ENCODE measurements at places on chromosomes 3 and 15. TPM values are rescaled to one million over a fixed set of nuclear protein-coding genes. Genes with fewer than 3 reads are reported as not detected.
A peak's percentile ranks its signal among the peaks of the same experiment; 100 is the strongest.

DNA sequence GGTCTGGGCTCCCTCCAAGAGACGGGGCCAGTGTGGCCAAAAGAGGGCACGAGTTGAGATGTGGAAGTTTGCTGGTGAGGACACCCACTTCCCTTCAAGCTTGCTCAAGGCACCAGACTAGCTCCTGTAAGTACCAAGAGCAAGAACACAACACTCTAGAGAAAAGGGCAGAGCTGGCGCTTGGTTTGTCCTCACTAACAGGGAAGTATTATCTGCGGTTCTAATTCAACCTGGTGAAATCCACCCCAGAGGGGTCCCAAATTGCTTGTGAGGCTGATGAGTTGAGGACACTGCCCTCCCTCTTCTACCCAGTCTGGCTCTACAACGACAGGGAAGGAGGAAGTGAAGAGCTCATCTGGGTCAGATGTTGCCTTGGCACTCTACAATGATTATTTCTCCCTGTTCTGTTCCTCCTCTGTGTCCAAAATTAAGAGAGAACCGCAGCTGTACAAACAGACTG is 16.9 kb upstream of the FSIP1 start:
- DNase-seq: no peak

DNA sequence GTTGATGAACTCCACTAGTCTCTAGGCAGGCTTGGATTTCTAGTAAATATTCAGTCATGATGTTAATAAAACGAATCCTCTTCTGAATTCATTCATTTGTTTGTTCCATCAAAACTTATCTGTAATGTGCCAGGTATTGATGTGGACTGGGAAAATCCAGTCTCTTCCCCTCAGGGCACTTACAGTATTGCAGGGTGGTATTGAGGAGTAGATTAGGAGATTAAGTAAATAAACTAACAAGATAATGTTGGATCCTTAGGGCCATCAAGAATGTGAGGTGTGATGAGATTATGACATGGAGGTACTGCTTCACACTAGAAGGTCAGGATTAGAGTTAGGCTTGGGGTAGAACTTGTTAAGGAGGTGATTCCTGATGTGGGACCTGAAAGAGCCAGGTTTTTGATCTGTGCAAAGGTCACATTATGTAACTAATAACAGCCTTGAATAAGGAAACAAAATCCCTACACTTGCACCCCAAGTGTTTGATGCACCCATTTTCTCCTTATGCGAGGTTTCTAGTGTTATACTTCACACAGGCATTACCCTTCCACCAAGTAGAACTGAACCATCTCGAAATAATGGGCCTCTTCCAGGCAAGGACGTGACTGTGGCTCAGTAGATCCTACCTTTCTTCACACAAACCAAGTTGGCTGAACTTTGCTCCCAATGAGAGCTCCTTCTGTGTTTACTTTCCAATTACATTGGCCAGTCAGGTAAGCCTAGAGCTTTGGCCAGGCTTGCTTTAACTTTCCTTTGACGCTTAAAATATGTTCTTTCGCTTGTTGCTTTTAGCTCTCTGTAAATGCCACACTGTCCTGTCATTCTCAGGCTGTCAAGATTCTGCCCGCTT is 16.7 kb downstream of the MCTP2 start:
- DNase-seq: no peak

GRCh38 chr3:15342945-15343344 is 10.6 kb upstream of the SH3BP5 start:
- DNase-seq: no peak

DNA sequence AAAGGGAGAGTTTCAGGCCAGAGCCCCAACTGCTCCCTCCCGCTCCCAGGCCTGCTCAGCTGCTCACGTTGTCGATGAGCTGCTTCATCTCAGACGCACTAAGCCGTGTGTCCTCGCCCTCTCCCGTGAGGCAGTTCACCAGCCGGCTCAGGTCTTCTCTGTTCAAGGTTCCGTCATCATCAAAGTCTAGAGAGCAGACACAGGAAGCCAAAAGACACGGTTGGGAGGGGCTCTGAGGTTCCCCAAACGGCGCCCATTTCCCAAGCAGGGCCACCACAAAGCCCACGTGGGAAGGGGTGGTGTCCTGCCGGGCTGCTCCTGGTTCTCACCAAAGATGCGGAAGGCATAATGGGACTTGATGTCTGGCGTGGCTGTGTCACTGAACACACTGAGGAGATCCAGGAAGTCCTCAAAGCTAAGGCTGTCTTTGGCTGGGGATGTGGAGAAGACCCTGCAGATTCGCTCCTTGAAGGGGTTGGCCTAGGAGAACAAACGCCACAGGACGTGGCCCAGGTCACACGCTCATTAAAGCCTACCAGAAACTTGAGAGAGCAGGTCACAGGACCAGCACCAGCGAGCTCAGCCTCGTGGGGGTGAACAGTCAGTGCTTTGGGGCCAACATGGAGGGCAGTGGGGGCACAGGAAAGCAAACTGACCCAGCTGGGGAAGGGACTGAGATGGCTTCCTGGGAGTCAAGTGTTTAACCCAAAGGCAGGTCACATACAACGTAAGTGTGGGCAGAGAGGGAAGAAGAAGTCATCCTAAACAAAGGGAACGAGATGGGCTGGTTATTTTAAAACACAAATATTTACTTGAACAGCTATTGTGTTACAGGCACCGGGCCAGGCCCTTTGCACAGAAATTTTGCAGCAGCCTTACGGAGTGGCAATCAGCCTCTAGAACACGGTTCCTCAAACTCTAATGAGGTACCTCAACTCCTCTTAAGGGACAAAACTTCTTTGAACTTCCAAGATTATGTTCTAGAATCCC is 2.4 kb downstream of the CIB1 start:
- no peak for DNase-seq

GRCh38 chr15:58520936-58521292 is 89.1 kb downstream of the LIPC start:
- DNase-seq: no peak

GRCh38 chr15:75532413-75533250 is 46.5 kb downstream of the PTPN9 start:
- peak; percentile 77 for DNase-seq

GRCh38 chr3:131077904-131078303 is 51.2 kb downstream of the NEK11 start:
- DNase-seq: no peak

- no peak for DNase-seq
Observed at GRCh38 chr3:132038198-132038825, 3.5 kb upstream of the CPNE4 start.

- DNase-seq: no peak
Observed at GRCh38 chr15:71440489-71441110, 325.3 kb downstream of the THSD4 start.

GRCh38 chr3:122955916-122956692 is 71.5 kb downstream of the SEMA5B start:
- no peak for DNase-seq

GRCh38 chr15:27167738-27168137 is 196.8 kb downstream of the GABRG3 start:
- no peak for DNase-seq

DNA sequence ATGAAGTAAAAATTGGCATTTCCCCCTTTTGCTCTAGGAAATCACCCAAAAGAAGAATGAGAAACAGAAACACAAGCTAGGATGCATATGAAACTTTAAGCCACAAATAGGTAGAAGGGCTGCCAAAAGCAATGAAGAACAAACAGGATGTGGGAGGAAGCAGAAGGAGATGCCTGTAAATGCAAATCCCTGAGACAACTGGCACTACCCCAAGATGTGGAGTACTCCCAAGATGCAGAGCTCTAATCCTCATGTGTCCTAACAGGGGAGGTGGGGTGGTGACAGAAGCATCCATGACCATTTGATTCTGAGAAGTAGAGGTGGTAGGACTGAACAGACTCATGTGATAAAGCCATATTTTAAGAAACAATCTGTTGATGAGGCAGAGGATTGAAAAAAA is 31.9 kb upstream of the ZNF280D start:
- DNase-seq: no peak

DNA sequence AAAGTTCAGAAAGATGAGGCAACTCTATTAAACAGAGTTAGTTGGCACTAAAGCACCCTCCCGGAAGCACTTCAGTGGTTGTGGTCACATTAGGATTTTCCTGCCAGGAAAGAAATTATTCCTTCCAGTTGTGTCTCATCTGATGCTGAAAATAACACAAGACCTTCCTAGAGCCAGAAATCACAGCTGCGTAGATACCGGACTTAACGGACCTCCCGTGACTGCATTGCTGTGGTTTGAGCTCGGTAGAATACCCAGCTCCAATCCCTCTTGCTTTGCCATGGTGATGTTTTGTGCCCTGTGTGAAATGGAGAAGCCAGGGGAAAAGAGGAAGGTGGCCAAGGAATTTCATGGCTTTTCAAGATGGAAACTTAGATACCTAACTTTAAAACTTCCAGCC is 215.0 kb upstream of the IGF1R start:
- DNase-seq: no peak

GRCh38 chr3:24046214-24046613 is 101.1 kb downstream of the NR1D2 start:
- DNase-seq: no peak

DNA sequence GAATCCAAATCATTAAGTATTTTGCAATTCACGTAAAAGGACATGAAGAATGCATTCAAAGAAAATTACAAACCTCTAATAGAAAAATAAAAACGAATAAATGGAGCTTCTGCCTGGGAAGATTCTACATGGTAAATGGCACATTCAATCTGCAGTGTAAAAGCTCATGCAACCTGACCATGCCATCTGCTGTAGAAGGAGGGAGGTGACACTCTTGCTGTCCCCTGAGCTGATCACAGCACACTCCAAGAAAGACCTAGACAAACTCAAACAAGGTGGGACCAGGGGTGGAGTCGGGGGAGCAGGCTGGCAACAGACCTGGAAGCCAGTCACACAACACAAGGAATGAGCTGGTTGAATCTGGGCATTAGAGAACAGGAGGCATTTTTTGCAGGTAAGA is 101.8 kb downstream of the BDH1 start:
- DNase-seq: no peak

DNA sequence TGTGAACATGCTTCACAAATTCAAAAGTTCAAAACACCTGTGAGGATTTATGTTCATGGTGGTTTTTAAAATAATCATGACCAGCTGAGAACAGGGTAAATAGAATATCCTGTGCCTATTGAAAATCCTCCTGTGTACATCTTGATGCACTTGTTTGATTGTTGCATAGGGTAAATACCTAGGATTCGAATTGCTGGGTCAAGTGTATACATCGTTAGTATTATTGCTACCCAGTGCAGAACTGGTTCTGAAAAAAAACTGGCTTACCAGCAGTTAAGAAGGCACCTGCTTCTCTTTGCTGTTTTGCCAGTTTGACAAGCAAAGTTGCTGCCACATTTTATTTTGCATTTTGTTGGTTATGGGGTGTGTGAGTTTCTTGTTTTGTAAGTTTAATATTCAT is 272.6 kb downstream of the CLSTN2 start:
- DNase-seq: no peak

DNA sequence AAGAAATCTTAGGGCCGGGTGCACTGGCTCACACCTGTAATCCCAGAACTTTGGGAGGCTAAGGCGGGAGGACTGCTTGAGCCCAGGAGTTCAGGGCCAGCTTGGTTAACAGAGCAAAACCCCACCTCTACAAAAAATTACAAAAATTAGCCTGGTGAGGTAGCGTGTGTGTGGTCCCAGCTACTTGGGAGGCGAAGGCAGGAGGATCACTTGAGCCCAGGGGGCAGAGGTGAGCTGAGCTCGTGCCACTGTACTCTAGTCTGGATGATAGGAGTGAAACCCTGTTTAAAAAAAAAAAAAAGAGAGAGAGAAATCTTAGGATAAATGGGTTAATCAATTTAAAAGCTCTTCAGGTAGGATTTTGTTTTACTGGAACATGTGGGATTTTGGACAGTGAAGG is 31.2 kb upstream of the DUT start:
- DNase-seq: no peak

DNA sequence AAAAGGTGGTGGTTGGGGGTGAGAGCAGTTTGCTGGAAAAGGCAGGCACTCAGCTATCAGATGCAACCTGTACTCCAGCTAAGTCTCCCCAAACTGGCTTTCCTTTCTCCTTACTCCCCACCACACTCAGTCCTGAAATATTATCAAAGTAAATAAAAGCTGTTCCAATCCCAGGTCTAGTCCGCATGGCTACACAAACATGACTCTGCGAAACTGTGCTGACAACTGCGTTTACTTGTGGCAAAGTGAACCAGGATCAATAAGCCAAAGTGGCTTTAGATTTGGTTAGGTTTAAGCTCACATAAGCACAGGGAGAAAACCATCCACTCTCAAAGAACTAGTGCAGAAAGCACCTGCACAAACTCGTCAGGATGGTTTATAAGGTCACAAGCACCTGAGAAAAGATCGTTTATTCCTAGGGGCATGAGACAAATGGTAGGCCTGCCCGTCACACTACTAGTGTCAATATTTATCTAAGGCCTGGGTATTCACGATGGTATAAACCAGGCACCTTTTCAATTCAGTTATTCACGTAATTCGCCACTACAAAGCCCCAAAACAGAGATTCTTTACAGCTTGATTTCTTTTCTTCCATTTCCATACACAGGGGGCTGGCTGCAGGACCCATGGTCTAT is 25.3 kb downstream of the LRIG1 start:
- no peak for DNase-seq

DNA sequence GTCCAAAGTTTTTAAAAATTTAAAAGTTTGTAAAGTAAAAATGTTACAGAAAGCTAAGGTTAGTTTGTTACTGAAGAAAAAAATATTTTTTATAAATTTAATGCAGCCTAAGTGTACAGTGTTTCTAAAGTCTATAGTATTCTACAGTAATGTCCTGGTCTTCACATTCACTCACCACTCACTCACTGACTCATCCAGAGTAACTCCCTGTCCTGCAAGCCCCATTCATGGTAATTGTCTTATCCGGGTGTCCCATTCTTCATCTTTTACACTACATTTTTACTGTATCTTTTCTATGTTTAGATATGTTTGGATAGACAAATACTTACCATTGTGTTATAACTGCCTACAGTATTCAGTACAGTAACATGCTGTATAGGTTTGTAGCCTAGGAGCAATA is 36.7 kb upstream of the ATP10A start:
- no peak for DNase-seq

DNA sequence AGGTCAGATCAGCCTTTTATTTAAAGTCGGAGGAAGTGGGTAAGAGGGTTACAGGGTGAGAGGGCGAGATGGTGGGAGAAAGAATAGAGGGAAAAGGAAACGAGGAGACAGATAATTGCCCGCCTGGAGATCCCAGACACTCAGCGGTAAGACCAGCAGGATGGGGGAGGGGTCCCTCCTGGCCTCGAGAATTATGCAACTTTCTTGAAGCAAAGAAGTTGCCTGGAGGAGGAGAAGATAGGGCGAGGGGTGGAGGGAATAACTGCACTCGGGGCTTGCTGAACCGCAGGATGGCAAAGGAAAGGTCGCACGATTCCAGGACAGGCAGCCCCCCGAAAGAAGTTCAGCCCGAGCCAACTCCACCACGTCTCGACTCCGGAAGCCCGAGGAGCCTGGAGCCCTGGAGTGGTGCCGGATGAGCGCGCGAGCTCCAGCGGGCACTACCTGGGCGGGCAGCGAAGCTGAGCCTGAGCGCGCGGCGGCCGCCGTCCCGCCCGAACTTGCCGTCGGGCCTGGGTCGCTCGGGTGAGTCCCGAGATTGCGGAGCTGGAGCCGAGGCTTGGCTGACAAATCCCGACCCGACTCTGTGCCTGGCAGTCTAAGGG is 402 bp downstream of the WWTR1 start:
- peak; percentile 37 for DNase-seq

Gene CASR
- total RNA-seq: not detected

Gene SUCNR1
- total RNA-seq: not detected

Gene LARP6
- 14.8 TPM for total RNA-seq

Gene CYP8B1
- total RNA-seq: not detected

Gene KNG1
- 0.55 TPM for total RNA-seq

Gene DCBLD2
- 9.0 TPM for total RNA-seq

Gene NME9
- 7.3 TPM for total RNA-seq

Gene GSK3B
- total RNA-seq: 30.7 TPM

Gene TICRR
- not detected for total RNA-seq

Gene MASP1
- total RNA-seq: 0.27 TPM

Gene C3orf22
- not detected for total RNA-seq

Gene BFSP2
- total RNA-seq: not detected
